ENCODE measurements at places on chromosomes 12 and 14.

- no peak for DNase-seq
Observed at GRCh38 chr12:76311796-76312195, 36.4 kb downstream of the BBS10 start.

GRCh38 chr12:2198005-2198501 lies 145.3 kb downstream of the CACNA1C start:
- no peak for DNase-seq

DNA sequence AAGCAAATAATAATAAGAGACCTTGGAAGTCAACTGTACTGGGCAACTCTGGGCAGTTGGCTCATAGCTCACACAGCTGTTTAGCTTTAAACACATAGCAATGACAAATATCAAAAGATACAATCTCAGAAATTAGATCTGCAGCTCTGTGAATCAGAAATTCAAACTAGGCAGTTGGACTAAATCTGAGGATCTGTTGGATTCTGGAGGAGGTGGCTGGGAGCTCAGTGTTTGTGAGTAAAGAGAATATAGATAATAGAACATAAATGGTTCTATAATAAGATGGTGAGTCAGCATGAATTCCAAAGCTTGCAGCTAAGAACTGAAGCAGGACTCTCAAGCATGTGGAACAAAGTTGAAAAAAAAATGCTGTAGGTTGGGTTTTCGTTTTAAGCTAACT lies 1949.4 kb upstream of the SEL1L start:
- no peak for DNase-seq

DNA sequence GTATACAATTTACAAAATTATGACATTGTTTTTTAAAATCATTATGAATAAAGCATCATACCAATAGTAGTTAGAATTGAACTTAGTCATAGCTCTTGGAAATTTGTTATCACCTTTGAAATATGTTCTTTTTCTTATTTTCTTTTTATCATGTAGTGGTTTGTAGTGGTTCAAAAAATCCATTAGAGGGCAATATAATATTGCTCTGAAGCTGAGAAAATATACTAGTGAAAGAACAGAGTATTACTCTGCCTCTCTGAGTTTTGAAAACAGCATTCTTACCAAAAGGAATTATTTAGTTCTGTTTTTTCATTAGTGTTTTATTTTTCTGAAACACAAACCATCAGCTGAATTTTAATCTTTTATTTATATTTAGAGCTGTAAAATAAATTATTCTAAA lies 76.2 kb downstream of the PDZRN4 start:
- DNase-seq = no peak

DNA sequence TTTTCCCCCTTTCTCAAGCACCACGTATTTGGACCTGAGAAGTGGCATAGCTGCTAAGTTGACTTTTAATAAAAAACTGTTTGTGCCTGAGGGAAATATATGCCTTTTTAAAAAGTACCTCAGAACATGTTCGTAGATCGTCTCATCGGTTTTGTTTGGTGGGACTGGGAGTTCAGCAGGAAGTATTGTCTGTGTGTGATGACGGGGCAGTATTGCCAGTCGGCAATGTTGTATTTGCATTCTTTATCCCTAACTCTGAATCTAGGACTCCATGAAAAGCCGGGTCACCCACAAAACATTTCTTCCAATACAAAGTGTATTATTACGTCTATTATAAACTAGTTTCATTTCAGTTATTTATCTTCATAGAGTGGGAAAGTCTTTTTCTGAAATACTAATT lies 19.7 kb upstream of the FGD4 start:
- no peak for DNase-seq

- no peak for DNase-seq
Observed at GRCh38 chr14:73776194-73776537, 62.0 kb upstream of the PNMA1 start.

DNA sequence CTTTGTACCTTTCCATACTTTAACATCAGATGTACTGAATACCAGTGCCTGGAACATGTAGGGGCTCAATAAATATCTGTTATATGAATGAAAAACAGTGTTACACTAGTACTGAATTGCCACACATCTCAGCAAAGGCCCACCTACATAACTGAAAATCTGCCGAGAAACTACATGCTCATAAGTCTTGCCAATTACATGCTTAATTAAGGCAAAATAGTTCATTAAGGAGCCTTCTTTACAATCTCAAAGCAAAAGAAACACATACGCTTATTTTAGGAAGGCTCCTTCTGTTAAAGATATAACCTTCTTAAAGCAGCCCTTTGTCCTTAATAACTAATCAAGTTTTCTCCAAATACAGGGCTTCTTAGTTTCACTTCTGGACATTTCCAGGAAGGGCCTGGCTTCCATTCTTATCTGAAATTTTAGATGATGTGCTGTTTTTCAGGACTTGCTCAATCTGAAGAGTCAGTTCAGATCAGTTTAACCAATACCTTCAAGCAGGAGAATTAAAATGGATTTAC lies 11.5 kb downstream of the LIMA1 start:
- DNase-seq = no peak

DNA sequence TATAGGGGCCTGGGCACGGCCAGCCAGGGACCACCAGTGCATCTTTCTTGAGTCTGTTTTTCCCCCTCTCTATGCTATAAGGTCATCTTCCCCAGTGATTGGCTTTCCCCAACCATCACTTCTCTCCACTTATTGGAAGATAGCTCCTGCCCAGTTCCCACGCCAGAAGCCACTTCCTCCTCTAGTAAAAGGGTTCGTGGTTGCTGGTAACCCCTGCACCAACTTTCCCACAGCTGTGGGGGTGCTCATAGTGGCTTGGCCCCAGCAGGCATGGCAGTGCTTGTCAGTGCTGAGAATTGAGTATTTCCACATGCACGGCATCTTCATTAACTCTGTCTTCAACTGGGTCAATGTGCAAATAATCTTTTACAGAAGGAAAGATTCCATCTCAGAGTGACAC lies 215.4 kb downstream of the FOXN3 start:
- DNase-seq = no peak

- no peak for DNase-seq
Observed at GRCh38 chr14:38038986-38039385, 168.7 kb upstream of the SSTR1 start.

DNA sequence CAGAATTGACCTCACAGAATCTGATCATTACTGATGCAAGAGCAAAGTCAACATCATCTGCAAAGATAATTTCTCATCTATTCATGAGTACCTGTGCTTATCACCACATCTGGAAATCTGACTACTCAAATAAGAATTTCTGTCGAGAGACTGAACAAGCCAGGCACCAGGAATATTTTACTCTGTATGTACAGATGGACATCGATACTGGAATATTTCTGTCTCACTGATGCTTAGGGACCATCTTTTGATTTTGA lies 105.2 kb downstream of the BICD1 start:
- DNase-seq = no peak

DNA sequence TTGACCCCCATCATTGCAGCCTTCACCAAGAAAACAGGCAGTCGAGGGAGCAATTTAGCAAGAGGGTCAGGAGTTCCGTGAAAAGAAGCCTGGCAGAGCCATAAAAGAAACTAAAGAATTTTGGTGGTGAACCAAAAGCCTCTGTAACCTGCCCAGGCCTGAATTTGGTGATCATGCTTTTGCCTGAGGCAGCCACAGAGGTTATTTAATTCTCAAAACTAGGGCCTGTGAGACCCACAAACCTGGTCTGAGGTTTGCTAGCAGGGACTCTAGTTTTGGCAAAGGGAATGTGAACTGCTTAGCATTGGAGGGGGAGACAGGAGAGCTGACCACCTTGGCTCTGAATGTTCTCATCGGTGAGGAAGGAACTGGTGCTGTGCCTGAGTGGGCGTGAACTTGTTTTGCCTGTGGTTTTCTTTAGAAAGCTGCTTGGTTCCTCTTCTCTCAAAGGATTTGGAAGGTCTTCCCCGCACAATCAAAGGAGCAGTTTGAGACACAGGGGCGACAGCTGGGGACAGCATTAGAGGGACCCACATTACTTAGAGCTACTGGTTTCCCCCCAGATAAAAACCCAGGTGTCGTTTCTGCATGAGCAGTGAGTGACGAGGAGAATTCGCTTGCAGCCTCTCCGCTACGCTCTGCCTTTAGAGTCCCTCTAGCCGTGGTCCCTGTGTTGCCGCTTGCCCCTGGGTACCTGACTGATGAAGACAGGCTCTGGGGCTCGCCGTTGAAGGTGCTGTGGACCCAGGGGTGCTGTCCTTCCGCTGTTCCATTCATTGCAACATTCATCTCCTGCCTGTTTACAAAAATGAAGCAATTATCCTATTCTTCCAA lies 12.6 kb upstream of the WNT5B start:
- no peak for DNase-seq

DNA sequence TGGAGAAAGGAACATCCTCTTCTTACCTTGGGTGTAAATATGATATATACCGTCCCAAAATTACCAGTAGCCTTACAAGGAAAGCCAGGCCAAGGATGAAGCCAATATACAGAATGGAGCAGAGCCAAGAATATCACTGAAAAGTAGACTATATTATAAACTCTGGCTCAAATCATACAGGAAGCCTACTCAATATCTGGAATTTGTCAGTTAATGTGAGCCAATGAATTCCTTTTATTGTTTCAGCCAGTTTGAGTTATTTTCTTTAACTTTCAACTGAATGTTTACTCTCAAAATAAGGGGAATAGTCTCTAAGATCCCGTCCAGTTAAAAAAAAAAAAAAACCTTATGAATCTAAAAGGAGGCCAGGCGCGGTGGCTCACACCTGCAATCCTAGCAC lies 9.8 kb upstream of the DENND5B start:
- no peak for DNase-seq

Measured in NCI-H1048 (cell line).